NCI-H2171 (cell line): ENCODE measurements at places on chromosomes 4 and X.

DNA sequence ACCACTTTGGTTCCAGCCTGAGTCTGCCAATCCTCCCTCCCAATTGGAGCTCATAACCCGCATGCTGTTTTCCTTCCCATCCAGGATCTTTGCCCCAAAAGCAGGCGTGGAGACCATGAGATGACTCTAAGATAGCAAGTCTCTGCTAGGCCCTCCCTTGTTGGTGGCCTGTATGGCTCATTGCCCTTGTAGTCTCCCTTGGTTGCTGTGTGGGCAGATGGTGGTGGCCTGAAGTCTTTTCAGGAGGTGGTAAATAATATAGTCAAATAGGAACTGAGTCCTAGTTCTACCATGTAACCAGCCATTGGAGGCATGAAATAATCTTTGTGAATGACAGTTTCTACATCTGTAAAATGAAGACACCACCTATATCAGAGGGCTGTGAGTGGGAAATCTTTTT is 1.2 kb downstream of the ATP6AP1 start:
- no peak for DNase-seq

DNA sequence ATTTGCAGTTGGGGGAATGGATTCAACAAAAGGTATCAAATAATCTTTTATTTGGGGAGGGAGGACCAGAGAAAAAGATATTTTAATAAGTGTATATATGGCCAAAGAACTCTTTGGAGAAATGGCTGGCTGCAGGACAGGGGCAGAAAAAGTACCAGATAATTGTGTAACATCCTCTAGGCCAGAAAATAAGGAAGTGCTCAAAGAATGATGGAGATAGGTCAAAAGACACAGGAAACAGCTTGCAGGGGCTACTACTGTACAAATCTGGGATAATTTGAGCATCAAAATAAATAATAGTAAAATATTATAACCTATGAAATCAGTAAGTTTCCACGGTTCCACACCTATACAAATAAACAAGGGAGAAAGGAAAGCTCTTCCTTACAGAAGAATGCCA is 34.8 kb downstream of the KLHL5 start:
- no peak for DNase-seq

GRCh38 chr4:73891739-73892405 is 22.7 kb downstream of the CXCL1 start:
- no peak for DNase-seq

DNA sequence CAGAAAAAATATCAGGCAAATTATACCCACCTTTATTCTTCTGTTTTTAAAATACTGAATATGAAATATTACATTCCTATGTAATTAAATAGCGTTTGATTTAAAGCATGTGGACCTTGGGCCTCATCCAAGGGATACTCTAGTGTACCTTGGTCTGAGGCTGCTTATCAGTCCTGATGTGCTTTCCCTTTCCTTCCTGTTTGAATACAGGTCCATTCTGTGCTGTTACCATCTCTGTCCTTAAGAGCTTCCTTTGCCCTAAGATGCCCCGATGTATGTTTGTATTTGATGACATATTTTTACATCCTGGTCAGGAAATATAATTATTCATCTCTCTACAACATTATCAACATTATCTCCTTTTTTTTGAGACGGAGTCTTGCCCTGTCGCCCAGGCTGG is 24.1 kb downstream of the FAT4 start:
- DNase-seq: no peak

DNA sequence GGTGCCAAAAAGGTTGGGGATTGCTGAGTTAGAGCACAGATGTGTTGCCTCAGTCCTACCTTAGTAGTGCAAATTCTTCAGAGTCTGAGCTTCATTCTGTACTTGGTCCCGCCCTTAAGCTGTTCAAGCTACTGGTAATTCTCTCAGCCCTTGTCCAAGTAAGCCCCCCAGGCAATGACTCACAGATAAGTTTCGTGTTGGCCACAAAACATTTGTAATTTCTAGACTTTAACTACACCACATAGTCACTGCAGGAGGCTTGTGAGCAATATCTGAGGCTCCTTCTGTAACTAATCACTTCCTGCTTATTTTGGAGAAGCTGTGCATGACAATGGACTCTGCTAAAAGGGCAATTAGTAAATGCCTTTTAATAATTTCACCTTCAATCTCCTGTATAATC is 1420.5 kb downstream of the PCDH7 start:
- no peak for DNase-seq

- DNase-seq: no peak
These were observed 842.1 kb upstream of the HTR2C start for GRCh38 chrX:113741744-113742143.

DNA sequence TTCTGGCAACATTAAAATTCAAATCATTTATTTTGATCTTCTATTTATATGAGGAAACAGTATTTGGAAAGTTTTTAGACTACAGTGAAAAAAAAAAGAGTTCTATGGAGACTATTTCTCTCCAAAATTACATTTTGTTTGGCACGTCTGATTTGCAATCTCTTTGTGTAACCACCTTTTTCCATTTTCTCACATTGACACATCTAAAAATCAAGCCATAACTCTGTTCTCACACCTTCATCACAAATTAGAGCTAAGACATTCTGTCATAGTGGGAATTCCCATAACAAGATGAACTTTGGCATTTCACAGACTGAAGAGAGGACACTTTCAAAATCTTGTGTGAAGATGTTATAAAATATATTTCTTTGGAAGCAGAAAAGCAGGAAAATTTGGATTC is 468.9 kb downstream of the GRIA2 start:
- no peak for DNase-seq

- no peak for DNase-seq
These were observed 91.7 kb downstream of the SPATA18 start for GRCh38 chr4:52142816-52143215.

DNA sequence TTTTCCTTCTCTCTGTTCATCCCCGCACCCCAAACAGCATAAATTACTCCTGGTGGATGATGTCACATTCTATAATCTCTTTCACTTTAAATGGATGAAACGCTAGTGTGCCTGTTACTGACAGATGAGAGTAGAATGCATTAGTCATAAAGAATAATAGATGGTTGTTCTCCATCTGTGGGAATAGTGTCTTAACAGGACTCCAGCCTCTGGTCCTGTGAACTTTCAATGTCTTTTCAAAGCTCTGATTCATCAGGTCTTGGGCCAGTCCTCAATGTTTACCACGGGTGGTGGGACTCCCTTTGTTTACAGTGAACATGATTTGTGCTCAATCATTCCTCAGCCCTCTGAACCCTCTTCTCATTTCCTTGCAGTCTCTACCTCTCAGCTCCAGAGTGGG is 182.6 kb downstream of the GABRB1 start:
- DNase-seq: no peak

DNA sequence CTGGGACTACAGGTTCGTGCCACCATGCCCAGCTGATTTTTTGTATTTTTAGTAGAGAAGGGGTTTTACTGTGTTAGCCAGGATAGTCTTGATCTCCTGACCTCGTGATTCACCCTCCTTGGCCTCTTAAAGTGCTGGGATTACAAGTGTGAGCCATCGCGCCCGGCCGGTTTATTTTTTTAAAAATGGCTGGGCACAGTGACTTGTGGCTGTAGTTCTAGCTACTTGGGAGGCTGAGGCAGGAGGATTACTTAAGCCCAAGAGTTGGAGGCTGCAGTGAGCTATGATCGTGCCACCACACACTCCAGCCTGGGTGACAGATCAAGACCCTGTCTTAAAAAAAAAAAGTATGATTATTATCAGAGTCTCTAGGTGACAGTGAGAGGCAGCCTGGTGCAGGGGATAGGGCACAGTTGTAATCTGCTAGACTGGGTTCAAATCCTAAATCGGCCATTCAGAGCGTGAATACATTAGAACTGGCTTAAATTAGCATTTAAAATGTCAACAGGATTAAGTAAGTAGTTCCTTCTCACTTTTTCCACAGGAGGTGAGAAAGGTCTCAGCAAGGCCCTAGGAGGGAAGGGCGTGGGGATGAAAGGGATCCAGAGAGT is 435 bp upstream of the MGST2 start:
- no peak for DNase-seq

- DNase-seq: no peak
These were observed 1093.0 kb upstream of the INTU start for GRCh38 chr4:126539771-126540170.

GRCh38 chr4:121898150-121898549 is 27.9 kb upstream of the BBS7 start:
- DNase-seq: no peak

DNA sequence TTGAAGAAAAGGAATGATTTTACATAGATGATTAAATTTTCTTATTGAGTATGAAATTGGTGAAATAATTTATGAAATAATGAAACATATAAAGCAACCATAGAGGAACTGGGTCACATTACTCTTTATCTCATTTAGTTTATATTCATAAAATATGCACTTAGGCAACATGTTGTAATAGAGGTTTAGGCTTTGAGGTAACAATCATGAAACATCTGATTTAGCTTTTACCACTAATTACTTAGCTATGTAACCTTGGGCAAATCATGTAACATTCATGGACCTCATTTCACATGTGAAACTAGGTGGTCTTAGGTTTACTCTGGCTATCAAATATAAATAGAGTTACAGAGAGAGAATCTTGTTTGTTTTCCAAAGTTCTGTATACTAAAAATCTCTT is 54.5 kb upstream of the SMARCA5 start:
- no peak for DNase-seq

- no peak for DNase-seq
These were observed 5.6 kb downstream of the PPARGC1A start for GRCh38 chr4:23884261-23884660.

GRCh38 chrX:45719751-45720501 is 519.2 kb upstream of the DIPK2B start:
- no peak for DNase-seq

DNA sequence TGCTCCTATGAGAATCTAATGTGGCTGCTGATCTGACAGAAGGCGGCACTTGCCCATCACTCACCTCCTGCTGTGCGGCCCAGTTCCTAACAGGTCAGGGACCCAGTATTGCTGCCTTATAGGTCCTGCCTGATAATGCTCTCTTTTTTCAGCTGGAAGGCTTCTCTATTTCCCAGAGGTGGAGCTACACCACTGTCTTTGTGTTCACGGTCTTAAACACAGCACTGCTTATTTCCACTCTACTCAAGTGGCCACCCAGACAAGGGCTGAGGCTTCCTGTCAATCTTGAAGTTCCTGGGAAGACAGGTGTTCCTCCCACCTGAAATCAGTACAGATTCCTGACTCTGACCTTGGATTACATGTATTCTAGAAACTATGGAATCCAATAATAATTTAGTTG is 270.6 kb downstream of the NR3C2 start:
- DNase-seq: no peak

DNA sequence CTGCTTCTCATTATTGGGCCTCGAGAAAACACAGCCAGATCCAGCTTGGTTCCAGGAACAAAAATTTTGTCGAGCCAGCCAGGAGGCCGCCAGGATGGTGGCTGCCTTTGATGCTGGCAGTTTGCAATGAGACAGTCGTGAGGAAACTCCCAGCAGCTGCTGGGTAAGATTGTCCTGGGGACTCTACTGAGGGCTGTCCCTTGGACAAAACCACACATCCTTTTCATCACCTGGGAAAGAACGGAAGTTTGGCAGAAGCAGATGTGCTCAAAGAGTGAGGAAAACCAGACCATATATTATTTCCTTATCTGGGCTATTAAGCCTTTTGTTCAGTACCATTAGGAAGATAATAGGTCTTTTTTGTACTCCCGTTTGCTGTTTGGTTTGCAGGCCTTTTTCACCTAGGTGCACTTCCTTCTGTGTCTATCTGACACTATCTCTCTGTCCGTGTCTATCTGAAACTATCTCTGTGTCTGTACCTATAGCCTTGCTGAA is 13.4 kb upstream of the PAPSS1 start:
- no peak for DNase-seq
